Activated CD4-positive, alpha-beta T cell treated with anti-CD3 and anti-CD28 coated beads for 24 hours (primary cell): ENCODE measurements at places on chromosomes 1 and 21.

DNA sequence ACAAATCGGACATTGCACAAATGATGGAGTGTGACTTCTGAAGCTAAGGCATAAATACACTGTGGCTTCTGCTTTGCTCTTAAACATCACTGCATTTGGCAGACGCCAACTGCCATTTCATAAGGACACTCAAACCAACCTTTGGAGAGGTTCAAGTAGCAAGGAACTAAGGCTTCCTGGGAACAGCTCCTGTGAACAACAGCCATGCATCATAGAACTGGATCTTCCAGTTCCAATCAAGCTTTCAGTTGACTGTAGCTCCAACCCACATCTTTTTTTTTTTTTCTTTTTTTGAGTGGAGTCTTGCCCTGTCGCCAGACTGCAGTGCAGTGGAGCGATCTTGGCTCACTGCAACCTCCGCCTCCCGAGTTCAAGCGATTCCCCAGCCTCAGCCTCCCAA is 10.7 kb upstream of the HUNK start:
- no peak for DNase-seq

DNA sequence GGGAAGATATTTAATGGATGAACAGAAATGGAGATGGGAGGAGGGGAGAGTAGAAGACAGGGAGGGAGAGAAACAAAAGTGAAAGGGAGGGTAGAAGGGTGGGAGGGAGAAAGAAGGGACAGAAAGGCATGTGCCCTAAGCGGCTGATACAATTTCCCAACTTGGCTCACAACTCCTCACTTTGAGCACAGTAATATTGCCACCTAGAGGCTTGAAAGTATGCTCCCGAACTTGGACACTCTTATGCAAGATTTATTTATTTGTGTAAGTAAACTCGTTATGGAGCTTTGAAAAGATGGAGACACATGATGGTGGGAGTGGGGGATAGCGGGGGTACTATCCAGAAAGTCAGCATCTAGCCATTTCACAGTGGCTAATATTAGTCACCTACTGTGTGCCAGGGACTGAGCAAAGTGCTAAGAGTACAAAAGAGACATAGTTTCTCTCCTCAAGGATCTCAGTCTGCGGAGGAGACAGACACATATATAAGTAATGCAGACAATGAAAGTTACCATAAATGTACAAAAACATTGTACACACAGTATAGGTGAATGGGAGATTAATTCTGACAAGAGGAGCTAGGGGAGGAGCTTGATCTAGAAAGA is 189.7 kb downstream of the SEC16B start:
- DNase-seq, result no peak

DNA sequence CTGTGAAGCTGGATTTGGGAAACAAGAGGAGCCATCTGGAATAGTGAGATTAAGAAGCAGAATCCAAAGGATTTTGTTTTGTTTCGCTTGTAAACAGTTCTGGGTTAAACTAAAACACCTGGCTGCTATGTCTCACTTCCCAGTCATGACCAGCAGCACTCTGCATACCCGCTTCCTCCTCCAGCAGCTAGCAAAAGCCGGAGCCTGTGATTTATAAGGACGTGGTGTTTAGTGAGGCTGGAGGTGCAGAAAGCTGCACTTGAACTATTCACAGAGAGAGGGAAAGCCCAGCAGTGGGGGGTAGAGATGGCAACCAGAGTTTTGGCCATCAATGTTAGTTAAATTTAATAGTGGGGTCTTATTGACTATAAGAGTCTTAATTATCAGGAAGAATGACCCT is 240.2 kb downstream of the AJAP1 start:
- no peak for DNase-seq

DNA sequence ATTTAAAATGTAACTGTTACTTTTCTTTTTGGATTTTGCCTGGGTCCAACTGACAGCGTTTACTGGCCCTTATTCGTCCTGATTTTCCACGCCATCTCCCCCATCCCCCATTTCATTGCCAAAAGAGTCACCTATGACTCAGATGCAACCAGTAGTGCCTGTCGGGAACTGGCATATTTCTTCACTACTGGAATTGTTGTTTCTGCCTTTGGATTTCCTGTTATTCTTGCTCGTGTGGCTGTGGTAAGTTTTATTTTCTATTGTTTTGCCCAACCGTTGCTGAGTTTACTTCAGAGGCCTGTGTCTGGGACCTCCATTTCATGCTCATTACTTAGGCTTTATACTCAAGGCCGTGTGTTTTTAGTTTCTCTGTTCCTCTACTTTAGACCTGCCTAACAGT is 9.3 kb downstream of the LEPR start:
- no peak for DNase-seq

DNA sequence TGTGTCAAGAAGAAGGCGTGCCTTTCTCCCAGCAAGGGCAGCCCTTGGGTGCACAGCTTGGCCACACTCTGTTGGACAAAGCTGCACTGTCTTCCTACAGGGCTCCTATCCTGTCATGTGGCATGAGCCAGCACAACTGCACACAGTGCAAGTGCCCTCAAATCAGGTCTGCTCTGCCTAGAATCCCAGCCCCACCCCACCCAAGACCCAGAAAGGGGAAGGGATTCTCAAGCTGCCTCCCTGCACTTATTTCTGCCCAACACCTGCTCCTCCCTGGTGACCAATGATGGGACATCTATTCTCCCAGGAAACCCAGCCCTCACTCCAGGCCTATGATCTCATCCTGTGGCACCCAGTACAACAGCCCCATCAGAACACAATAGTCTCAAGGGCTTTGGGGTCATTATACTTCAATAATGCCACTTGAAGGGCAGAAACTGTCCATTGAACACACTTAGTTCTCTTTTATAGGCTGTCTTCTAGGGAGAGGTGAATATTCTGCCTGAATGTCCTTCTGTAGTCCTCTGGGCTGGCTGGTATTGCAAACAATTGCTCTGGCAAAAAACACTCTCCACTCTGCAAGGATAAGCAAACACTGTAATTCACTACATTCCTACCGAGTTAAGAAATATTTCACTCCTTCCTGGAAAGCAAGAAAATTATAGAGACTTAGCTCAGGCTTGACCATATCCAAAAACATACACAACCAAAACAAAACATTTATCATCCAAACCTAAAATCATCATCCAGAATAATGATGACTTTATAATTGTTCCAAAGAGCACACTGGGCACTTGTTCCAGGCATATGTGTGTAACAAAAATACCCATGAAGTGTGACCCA is 43.1 kb upstream of the IGSF3 start:
- DNase-seq, result no peak

- no peak for DNase-seq
Measured at GRCh38 chr1:70467531-70467930, 56.5 kb downstream of the CTH start.

DNA sequence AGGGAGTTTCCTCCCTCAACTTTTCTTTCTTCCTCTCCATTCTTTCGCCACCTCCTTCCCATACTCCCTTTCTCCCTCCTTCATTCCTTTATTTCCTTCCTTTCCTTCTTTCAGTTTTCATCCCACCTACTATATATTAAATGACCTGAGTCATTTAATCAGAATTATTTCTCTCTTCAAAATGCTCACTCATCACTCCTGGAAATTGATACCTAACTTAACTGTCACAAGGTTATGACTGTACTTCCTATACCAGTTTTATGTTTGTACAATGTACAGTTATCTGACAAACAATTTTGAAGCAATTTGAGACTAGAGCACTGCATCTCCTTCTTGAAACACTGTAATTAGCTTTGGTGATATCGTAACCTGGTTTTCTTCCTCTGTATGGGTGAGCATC is 41.4 kb downstream of the NEXN start:
- no peak for DNase-seq

- DNase-seq, result no peak
Measured at GRCh38 chr1:172405912-172406311, 14.6 kb upstream of the C1orf105 start.

GRCh38 chr1:230781594-230781993 is 34.4 kb downstream of the CAPN9 start:
- DNase-seq, result no peak

DNA sequence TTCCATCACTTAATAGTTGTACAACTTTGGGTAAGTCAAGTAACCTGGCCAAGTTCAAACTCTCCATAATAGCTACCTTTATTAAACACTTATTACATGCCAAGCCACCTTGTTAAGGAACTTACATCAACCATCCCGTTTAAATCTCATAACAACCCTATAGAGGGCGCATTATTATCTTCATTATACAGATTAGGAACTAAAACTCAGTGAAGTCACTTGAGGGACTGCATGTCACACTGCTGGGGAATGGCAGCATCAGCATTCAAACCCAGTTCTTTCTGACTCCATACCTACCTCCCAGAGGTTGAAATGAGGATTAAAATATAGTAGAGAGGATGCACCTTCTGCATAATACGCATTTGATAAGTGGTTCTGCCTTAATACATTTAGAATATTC is 47.1 kb upstream of the PLA2G2C start:
- no peak for DNase-seq

DNA sequence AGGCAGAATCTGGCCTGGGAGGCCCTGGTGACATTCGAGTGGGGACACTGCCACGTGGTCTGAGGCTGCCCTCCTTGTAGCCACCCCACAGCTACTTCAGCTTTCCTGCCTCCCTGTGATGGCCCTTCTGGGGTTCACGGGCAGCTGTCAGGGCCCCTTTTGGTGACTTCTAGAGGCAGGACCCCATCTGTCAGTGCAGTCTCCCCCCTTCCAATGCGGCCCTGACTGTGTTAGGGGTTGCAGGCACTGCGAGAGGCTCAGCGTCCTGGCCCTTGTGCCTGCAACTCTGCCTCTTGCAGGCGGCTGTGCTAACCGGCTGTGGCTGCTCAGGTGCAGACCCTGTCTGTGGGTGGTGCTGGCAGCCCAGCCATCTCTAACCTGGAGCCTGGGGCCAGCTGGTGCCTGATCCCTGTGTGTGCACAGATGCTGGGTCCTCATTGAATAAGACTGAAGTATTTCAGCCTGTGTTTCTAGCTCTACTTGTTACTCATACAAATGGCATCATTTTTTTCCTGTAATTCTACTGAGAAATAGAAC is 62.2 kb downstream of the S100B start:
- no peak for DNase-seq

DNA sequence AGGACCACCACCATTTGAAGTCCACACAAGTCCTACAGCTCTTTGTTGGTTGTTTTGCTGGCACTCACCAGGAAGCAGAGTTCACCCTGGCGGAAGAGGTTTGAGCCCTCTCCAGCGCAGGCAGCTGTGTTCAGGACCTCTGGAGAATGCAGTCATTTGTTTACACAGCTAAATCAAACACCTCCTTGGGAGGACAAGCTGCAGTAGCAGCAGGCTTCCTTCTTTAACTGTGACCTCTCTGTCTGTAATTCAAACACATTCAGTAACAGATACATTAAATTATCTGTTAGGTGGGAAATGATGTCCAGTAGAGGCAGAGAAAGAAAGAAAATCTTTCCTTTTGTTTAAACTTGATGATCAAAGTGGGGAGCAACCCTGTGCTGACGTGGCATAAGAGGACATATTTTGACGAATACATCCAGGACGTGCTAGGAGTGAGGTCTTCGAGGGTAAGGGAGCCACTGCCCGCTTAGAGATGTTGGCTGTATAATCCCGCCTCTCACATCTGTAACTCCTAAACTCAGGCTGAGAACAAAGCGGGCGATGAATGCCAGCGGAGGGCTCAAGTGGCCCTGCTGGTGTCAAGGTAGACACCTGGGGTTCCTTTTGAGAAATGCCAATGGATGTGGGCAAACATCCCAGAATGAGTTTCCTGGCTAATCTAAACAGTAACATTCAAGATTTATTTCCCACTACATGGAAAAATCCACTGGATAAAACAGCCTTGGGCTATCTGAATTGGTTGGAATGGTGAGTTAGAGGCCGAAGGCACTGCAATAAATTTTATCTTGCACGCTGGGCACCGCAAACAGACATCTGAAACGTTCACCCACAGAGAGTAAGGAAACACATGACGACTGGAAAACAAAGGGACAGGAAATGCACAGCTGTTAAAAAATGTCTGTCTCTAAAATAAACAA is 51.7 kb downstream of the ABCA4 start:
- DNase-seq, result no peak

DNA sequence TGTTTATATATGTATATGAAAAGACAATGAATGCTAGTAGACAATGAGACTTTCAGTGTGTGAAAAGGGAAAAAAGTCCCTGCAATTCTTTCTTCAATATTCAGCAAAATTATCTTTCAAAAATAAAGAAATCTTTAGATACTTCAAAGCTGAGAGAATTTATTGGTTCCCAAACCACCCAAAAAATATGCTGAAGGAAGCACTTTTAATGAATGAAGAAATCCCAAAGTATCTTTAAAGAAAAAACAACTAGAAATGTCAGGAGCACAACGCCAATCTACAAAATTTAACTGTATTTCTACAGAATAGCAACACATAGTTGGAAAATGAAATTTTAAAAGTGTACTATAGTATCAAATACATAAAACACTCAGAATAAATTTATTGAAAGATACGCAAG is 142.3 kb upstream of the CHRM3 start:
- no peak for DNase-seq

GRCh38 chr21:28823429-28823828 is 169.2 kb downstream of the LTN1 start:
- DNase-seq, result no peak

DNA sequence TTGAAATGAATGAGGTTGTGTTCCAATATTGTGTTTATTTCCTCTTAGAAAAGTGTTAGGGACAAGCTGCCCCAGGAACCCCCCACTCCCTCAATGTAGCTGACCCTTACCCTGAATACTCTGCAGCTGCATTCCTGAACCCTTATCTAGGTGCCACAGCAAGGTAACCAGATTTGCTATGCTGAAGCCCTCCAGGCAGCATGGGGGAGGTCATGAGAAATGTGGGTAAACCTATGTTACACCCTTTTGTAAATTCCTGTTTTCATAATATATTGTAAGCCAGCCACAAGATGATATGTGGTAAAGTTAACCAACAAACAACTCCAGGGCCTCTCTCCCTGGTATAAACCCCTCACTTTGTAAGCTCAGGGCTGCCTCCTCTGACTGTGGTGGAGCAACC is 27.8 kb upstream of the CLDN8 start:
- DNase-seq, result no peak

- no peak for DNase-seq
Measured at GRCh38 chr1:76336931-76337371, 262.4 kb downstream of the ST6GALNAC3 start.

DNA sequence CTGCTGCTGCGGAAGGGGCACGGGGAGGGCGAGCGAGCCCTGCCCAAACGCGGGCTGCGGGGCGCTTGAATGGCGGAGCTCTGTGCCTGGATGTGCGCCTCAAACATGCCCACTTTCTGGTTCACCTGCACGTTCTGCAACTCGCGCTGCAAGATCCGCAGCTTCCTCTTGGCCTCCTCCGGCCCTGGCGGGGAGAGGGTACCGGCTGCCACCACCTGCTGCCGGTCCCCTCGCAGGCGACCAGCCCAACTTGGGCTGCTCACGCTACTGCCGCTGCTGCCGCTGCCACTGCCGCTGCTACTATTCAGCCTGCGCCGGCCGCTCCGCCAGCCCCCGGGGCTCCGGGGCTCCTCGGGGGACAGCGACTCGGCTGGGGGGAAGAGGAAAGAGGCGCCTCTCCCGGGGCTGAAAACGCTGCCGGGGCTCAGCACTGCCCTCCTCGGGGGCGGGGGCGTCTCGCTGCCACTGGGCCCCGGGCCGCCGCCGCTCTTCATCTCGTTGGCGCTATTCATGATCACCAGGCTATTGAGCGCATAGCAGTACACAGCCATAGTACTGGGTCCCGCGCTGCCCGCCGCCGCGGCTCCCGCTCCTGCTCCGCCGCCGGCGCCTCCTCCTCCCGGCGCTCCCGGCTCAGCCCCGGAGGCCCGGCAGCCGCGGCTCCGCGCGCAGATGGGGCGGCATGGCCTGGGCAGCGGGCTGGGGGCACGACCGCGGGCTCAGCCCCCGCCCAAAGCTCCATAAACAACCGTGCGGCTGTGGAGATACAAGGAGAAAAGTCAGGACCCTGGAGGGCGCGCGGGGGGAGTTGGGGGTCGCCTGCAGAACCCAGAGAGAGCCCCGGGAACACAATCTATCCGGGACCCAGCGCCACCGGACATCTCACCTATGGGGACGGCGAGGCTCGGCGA is 1.9 kb downstream of the ITPKB start:
- DNase-seq, result peak; percentile 45
